NCI-H2107 (cell line): ENCODE measurements at places on chromosomes 4 and X.

DNA sequence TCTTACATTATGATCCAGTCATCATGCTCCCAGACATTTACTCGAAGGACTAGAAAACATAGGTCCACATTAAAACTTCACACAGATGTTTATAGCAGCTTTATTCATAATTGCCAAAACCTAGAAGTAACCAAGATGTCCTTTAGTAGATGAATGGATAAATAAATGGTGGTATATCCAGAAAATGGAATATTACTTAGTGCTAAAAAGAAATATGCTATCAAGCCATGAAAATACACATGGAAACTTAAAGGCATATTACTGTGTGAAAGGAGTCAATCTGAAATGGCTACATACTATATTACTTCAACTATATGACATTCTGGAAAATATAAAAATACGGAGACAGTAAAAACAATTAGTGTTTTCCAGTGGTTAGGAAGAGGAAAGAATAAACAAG lies 1039.1 kb upstream of the INTU start:
- no peak for DNase-seq

DNA sequence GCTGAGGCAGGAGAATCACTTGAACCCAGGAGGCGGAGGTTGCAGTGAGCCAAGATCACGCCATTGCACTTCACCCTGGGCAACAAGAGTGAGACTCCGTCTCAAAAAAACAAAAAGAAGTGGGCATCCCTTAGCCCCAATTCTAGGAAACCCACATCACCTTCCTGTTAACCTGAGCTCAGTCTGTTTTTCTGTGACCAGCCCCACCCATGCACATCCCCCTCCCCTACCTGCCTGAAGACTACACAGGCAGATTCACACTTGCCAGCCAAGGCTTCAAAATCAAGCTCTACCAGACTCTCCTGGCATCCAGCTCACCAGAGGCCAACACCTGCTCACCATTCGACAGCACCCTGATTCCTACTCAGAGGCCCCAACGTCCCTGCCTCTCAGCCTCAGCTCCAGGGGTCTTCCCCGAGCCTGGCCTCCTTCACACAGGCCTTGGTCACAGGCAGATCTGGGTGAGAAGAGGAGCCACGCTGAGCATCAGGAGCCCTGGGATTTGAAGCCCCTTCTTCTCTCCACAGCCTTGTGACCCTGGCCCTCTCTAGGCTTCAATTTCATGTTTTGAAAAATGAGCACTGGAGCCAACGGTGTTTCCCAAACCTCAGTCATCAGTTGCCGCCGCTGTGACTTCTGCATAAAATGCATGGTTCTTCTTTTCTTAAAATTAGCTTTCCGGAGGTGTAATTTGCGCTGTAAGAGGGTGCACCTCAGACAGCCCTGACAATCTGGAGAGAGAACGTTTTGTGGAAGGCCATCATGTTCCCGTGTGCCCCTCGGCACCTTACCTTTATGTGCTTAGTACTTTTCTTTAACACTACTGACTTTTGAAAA lies 47.3 kb downstream of the JAKMIP1 start:
- no peak for DNase-seq

GRCh38 chrX:12685541-12685940 lies 105.7 kb upstream of the PRPS2 start:
- DNase-seq: no peak

- DNase-seq: no peak
These were observed 16.9 kb downstream of the CD99 start for GRCh38 chrX:2708021-2708420.

DNA sequence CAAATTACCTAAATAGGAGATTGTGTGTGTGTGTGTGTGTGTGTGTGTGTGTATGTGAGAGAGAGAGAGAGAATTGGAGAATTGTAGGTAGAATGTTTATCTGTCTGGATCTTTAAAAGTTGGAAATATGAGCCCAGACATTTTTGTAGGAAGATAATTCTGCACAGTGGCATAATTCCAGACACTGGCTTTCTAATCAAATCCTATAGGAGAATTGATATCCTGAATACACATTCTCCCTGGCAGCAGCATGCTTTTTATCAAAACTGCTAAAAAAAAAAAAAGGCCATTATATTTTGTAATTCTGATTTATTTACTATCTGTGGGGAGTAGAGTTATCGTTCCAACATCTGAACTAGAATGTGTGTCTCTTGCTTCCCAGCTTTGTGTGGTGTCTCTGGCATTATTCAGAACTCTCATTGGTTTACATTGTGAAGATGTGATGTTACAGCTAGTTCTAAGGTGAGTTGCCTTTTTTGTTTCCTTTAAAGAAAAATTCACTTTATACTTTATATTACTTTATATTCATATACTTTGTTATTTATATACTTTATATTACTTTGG lies 122.4 kb downstream of the GATB start:
- DNase-seq: no peak

DNA sequence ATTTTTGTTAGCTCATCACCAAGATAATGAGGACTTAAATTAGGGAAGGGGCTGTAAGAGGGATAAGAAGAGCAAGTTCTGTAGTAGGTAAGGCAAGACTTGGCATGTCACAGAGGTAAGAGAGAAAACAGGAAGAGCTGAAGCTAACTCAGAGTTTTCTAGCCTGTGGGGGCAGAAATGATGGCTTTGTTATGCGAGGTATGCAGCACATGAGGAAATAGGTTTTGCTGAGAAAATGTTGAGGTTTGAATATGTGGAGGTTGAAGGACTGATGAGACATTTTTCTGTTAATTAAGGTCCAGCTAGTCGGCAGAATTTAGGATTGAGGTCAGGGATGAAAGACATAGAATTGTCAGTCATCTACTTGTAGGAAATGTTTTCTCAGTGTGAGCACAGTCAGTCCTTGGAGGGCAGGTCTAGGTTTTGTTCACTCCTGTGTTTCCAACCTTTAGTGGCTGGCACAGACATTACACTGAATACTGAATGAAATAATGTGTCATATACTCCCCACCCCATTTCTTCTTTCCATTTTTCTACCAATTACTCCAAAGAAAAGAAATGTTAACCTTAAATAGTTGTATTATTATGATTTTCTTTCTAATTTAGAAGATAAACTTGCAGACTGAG lies 154.0 kb upstream of the AADAT start:
- no peak for DNase-seq

DNA sequence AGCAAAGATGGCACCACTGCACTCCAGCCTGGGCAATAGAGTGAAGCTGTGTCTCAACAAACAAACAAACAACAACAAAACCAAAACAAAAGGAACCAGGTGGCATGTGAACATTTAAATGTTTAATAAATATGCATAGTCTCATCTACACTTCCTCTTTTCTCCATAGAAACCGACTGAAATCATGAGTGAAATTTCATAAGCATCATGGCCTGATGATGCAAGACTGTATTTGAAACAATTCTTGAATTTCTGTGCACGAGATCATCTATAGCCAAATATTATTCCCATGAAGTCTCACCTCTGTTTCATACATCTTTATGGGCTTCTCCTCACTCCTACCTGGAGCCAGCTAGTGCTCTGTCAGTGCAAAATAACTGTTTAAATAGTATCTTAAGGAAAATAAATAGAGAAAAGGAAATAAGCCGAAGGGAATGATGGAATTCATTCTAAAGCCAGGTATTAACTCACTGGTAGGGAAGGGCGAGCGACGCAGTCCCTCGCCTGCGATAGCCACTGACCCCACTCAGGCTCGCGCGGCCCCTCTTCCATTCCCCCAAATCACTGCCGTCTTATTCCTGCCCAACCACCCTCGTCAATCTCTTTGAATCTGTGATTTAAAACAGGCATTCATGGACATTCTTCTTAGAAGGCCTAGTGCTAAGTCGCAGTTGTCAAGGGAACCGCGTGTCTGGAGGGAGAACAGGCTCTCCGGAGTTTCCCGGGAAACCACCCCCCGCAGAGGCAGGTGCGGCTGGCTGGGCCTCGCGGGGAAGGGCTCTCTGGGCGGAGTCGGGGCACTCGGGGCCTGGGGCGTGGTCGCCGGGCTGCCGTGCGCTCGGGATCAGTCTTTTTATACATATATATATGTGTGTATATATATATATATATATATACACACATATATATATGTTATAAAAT lies 52.4 kb upstream of the TRIM2 start:
- peak; percentile 53 for DNase-seq

- DNase-seq: no peak
These were observed 41.3 kb downstream of the RBMX start for GRCh38 chrX:136839196-136839595.

DNA sequence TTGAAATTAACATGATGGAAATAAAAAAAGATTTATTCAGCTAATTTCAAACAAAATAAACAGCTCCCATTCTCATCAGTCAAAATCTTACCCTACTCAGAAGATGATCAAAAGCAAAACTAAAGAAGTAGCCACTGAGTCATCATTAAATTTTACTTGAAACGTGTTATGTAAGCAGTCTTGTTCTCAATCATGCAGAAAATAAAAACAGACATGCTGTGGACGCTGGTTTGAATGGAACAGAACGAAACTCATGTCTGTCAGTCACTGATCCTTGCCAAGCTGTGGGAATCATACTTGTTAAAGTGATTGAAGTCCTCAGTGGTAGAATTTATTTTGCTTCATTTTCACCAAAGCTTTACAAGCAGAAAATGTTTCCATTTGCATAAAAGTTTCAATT lies 77.2 kb upstream of the TLR3 start:
- no peak for DNase-seq

DNA sequence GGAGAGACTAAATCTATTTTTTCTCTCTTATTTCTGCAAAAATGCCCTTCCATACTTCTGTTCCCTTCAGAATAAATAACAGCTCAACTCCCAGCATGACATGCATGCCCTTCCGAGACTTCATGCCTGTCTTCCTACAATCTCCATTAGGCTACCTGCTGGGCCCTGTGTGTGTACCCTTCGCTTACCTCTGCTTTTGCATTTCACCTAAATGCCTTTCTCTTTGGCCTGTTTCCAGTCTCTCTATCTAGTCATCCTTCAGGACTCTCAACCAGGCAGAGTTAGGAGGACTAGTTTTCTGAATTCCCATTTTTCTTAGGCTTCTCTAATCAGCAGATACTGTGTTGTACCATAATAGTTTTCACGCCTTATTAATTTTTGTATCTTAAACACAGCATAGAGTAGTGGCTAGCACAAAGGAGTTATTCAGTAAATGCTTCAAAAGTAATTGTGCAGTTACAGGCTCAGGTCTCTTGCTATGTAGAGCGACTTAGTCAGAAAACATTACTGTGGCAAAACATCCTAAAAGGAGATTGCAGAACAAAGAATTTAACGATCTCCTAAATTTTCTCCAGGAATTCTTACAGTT lies 20.5 kb downstream of the SEPTIN11 start:
- DNase-seq: peak; percentile 0

DNA sequence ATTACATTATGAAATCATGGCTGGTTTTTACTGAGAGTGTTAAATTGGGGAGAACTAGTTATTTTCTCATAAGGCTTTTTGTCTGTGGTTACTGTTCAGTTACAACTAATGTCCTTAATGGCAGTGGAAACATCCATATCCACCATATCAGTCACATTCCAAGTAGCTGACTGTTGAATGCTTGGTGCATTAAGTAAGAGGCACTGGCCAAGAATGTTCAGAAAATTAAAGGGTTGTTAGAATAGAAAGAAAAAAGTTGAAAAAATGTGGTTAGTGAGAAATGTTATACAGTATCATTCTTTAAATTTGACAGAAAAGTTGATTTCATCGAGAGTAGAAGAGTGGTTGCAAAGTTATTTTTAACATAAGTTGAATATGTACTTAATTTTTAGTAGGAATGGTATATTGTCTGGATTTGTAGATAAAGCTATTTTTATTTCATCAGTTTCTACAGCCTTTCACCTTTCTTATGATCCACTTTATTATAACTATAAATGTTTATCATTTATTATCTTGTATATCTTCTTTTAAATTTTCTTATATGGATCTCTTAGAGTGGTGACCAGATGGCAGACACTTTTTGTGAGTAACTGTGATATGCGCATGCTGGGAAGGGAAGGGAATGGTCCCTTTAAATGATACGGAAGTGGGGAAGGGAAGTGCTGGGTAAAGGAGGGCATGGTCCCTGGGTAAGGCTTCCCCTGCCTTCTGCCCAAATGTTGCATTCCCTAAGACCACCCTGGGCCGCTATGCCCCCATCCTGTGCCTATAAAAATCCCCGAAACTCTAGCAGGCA lies 2407.1 kb downstream of the ARAP2 start:
- no peak for DNase-seq

GRCh38 chr4:185909972-185910371 lies 98.0 kb upstream of the SORBS2 start:
- DNase-seq: no peak

- no peak for DNase-seq
These were observed 476.3 kb downstream of the EPHA5 start for GRCh38 chr4:65193985-65194384.

GRCh38 chr4:53602390-53602789 lies 11.1 kb upstream of the LNX1 start:
- no peak for DNase-seq

DNA sequence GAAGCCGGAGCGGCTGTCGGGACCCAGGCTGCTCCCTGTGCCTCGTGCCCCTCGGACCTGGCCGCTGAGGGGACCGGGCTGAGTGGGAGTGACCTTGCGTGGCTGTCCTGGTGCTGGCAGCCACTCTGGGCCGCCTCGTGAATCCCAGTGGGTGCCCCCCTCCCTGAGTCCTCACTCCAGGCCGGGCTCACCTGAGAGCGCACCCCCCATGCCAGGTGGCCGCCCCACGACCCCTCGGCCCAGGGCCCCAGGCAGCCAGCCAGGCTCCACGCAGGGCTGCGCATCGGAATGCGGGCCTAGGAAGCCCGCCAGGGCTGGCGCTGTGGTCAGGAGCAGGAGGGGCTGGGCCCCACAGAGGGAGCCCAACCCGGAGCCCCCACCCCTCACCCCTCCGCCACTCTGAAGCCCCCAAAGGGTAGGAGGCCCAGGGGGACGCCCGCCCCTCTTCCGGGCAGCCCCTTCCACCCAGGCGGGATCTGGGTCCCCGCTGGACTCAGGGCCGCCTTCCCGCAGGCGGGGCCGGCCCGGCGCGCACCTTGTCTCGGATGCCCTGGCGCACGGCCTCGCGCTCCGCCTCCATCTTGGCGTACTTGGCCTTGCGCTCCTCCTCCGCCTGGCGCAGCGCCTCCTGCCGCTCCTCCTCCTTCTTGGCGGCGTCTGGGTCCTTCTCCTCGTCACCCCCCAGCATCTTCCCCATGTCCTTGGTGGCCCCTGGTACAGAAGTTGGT lies 33.9 kb downstream of the CPLX1 start:
- no peak for DNase-seq

DNA sequence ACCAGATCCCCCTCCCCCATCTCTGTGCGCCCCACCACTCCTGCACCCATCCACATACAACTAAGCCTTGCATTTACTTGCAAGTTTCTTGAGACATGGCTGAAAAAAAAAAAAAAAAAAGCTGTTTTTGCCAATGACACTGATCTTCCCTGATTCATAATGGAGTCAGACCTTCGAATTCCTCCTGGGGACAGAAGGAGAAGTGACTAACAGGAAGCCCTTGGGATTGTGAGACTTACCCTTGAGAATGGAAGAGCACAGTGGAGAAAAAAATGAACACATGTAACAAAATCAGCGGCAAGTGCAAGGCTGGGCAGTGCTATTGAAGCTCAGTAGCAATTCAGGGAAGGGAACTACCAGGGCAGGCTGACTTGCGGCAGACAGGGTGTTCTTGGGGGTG lies 288.4 kb downstream of the BCOR start:
- no peak for DNase-seq
